ENCODE measurements at places on chromosomes 7 and 10. TPM values are rescaled to one million over a fixed set of nuclear protein-coding genes. Genes with fewer than 3 reads are reported as not detected.

Gene MYPN
- not detected for total RNA-seq

Gene BEND7
- 0.19 TPM for total RNA-seq

Gene AKR1C4
- not detected for total RNA-seq

Gene MKX
- total RNA-seq = 0.30 TPM

Gene NKX2-3
- total RNA-seq = not detected

Gene TYW1B
- 4.8 TPM for total RNA-seq

Gene MSMB
- total RNA-seq = not detected

Gene ABCB4
- total RNA-seq = 0.30 TPM

Gene CPED1
- total RNA-seq = not detected

Gene ZNF488
- total RNA-seq = 0.34 TPM

Gene KCNMA1
- not detected for total RNA-seq

Gene CFTR
- total RNA-seq = not detected

Gene LIPJ
- total RNA-seq = not detected

Gene CDHR3
- 0.44 TPM for total RNA-seq

Gene ASAH2B
- 8.8 TPM for total RNA-seq
